ENCODE measurements at places on chromosomes 3 and 15.
A peak's percentile ranks its signal among the peaks of the same experiment; 100 is the strongest.

GRCh38 chr3:4689021-4689420 is 195.9 kb downstream of the ITPR1 start:
- no peak for DNase-seq

GRCh38 chr3:187616307-187616972 is 53.8 kb downstream of the SST start:
- peak; percentile 60 for DNase-seq

DNA sequence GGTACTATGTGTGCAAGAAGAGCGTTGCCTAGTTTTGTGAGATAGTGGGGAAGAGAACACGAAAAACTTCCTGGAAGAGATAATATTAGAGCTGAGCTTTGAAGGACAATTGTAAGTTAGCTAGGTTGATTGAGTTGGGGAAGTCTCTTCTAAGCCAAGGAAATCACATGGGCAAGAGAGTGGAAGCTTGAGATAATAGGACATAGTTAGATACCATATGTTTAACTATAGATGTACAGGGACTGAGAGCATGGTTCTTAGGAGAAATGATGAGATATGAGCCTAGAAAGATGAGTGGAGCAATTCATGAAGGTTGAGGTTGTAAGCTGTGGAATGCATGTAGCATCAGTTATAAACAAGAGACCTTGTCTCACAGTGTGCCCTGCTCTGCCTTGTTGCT is 30.1 kb upstream of the AQP9 start:
- DNase-seq = no peak

DNA sequence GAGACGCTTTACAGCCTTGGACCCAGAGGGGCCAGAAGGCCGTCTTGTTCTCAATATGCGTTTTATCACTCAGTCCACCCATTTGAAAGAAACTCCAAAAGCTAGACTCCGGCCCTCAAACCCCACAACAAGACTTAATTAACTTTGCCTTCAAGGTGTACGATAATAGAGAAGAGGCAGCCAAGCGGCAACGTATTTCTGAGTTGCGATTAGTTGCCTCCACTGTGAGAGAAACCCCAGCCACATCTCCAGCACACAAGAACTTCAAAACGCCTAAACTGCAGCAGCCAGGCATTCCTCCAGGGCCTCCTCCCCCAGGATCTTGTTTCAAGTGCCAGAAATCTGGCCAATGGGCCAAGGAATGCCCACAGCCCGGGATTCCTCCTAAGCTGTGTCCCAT is 17.4 kb upstream of the INO80 start:
- DNase-seq = no peak

DNA sequence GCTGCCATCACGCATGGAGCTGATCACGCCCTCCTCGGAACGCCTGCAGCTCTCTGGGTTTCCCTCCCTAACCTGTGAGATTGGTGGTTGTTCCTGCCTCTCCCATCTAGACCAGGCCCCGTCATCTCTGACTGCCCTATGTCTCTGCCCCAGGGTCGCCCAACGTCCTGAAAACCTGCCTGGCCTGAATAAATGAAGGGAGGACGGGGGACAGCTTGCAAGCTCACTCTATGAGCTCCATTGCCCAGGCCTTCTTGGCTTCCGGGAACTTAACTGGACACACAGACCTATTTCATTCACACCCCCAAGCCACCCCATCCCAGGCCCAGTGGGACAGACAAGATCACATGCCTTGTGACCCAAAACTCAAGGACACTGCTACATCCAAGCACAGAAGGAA is 274.2 kb downstream of the XXYLT1 start:
- no peak for DNase-seq

- no peak for DNase-seq
These were observed 62.7 kb downstream of the GSK3B start for GRCh38 chr3:120031561-120031960.

- no peak for DNase-seq
These were observed 6.7 kb upstream of the SLC12A8 start for GRCh38 chr3:125219261-125219701.

DNA sequence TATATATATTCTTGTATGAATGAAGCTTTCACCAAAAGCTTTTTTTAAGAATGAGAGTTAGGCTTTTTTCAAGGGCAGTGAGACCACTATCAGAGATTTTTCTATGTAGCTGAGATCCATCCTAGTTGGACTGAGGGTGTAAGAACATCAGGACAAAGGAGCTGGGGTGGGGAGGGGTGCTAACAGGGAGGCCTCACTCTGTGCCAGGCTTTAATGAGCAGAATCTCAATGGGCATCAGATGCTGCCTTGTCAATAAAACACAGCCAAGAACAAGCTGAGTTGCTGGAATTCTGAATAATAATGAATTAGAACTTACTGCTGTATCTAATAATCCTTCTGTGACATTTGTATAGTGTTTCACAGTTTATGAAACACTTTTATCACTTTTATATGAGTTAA is 41.4 kb upstream of the USP3 start:
- DNase-seq = no peak

DNA sequence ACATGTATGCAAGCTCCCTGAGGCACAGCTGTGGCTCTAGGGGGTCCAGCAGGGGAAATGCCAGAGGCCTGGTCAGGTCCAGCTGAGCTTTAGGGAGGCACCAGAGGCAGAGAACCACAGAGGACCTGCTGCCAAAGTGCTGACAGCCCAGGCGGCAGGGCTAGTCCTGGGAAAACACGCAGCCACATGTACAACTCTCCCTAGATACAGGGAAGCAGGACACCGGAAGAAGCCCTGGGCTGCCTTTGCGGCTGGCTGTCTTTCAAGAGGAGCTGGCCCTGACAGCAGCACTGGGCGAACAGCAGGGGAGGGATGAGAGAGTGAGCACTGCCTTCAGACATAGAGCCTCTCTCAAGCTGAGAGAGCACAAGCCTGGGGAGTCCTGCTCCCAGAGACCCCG is 40.7 kb downstream of the RFT1 start:
- no peak for DNase-seq

DNA sequence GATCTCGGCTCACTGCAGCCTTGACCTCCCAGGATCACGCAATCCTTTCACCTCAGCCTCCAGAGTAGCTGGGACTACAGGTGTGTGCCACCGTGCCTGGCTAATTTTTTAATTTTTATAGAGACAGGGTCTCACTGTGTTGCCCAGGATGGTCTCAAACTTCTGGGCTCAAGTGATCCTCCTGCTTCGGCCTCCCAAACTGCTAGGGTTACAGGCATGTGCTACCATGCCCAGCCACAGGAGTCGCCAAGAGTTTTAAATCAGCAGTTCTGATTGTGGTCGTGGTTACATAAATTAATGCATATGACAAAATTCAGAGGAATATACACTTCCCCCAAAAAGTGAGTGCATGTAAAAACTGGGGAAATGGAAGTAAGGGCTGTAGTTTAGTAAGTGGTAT is 32.9 kb downstream of the MEGF11 start:
- DNase-seq = no peak

- DNase-seq = no peak
These were observed 8.6 kb downstream of the TLR9 start for GRCh38 chr3:52216585-52217408.

DNA sequence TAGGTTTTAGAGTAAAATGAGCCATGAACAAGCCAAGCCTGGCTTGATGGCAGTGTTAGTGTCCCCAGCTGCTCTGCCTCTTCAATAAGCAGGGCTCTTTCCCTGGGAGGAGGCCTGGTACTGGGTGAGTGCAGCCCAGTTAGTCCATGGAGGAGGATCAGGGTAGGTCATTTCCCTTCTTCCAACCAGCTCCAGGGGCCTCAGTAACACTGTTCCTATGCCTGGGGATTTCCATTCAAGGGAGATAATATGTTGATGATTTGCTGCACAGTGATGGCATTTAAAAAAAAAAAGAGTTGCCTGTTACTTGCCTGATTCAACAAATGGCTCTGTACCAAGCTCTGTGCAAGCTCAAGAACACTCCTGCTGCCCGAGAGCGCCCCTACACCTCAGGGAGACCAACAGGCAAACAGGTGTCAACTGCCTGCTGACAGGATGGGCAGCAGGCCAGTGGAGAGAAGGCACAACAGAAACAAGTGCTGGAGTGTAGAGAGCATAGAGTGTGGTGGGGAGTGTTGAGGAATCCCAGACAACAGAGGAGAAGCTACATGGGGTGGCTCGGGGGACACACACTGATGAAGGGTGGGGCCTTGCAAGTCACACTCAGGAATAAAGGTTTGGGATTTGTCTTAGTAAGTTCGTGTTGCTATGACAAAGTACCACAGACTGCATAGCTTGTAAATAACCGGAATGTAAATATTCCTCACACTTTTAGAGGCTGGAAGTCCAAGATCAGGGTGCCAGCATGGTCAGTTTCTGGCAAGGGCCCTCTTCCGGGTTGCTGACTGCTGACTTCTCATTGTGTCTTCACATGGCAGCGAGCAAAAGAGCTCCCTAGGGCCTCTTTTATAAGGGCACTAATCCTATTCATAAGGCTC is 78.6 kb upstream of the PXYLP1 start:
- DNase-seq = no peak

DNA sequence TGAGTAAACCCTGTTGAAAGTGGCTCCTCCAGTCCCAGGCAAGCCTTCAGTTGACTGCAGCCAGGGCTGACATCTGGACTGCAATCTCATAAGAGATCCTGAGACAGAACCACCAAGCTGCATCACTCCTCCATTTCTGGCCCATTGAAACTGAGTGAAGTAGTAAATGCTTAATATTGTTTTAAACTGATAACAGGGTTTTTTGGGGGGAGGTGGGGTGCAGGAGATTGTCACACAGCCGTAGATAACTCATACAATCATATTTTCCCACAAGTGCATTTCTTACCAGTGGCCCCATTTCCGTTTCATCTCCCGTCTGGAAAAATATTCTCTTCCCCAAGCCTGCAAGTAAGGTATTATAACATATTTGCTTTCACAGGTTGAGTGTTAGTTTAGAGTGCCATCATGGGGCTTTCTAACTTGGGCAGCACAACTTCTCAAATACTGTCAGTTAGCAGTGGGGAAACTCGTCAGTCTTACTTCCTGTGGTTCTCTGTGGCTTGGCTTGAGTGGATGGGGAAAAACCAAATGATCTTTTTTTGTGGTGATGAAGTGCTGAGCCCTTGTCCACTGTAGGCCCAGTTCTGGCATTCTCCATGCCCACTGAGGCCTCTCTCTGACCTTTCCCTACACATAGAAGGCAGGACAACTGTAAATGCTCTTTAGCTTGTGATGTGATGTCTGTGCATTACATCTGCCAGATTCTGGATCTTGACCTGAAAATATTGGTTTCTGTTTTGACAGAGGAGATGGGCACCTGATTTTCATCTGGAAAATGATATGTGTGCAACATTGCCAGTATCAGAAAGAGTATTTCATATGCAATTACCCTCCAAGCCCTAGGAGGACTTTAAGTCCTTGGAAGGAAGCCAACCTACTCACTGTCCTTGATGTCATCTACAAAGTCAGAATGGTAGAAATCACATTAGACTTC is 90.1 kb upstream of the BHLHE40 start:
- DNase-seq = peak; percentile 83

DNA sequence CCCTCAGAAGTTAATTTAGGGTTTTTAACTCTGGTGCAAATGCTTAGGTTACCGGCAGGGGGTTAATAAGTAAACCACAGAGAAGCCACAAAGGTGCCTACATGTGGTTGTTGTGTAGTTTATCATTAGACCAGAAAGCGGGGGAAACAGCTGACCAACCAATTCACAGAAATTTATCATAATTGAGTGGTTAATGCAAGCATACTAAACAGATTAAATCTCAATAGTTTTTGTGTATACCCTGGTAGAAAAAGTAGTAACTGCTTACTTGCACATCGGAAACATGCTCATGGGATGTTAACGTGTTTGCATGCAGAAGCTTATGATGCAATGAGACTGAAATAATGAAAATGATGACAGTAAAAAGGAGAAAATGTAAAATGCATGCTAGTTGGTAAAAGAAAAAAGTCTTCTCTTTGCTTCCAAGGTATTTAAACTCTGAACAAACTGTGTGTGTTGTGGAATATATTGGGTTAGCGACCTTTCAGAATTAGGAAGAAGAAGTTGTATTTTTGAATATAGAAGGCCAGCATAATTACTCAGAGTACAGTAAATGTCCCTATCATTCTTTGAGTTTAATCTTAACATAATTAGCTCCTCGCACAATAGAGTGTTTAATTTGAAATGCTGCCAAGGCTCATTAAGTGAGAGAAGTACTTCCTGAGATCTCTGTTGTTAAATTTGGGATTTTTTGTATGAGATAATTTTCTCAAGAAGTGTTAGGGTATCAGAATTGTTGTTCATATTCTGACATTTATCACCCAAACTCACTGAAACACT is 316.2 kb downstream of the PTPRG start:
- no peak for DNase-seq

DNA sequence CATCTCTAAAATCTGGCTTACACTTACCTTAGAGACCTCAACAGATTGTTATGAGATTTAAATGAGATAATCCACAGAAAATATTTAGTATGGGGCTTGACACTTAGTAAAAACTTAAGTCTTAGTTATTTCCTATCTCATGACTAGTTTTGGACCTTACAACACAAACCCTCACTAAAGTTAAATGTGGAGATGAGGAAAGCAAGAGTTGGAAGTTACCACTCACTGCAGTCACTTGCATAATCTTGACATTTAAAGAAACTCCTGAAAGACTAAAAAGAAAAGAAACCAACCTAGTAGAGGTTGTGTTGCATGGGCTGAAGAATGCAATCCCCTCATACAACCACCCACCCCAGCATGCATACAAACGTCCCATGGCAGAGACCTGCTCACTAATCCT is 40.1 kb downstream of the ITGB5 start:
- no peak for DNase-seq

DNA sequence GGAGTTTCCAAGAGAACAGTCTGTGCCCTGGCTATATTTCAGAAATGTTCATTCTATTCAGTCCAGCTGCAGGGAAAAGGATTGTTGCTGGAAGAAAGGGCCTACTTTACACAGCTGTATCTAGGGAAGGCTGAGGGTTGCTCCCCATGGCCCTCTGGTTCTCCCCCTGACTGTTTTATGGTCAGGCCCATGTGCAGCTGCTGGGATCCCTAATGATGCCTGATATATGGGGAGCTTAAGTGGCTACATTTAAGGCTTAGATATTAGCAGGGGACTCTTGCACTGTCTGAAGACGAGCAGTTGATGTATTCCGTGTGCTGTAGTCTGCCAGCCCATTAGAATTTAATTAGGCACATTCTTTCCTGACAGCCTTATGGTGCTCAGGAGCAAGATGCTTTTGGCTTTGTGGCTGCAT is 72.0 kb downstream of the FAM43A start:
- DNase-seq = no peak

DNA sequence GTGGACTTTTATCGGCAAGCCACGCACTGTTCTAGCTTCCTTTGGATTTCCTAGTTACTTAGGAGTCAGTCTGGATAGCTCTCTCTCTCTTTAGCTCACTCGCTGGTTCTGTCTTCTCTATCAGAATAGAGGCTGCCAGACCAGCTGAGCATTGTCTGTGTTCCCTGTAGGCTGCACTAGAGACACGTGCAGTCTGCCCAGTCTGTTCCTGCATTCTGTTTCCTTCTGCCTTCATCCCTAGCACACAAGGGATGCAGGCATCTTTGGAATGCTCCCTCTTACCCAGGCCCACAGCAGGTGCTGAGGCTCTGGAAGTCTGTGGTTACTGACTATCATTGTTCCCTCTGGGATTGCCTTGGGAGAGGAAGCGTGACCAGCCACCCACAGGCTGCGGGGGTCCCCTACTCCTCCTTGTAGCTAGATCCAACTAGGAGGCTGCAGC is 322.8 kb downstream of the ZNF621 start:
- DNase-seq = no peak
